GM04503 (cell line): ENCODE measurements at places on chromosomes 3 and 15.

GRCh38 chr3:193052354-193053045 lies 134.8 kb upstream of the MB21D2 start:
- DNase-seq, result no peak

- no peak for DNase-seq
Measured at GRCh38 chr3:53552730-53553129, 58.3 kb downstream of the CACNA1D start.

- no peak for DNase-seq
Measured at GRCh38 chr3:137039570-137039969, 81.8 kb downstream of the IL20RB start.

DNA sequence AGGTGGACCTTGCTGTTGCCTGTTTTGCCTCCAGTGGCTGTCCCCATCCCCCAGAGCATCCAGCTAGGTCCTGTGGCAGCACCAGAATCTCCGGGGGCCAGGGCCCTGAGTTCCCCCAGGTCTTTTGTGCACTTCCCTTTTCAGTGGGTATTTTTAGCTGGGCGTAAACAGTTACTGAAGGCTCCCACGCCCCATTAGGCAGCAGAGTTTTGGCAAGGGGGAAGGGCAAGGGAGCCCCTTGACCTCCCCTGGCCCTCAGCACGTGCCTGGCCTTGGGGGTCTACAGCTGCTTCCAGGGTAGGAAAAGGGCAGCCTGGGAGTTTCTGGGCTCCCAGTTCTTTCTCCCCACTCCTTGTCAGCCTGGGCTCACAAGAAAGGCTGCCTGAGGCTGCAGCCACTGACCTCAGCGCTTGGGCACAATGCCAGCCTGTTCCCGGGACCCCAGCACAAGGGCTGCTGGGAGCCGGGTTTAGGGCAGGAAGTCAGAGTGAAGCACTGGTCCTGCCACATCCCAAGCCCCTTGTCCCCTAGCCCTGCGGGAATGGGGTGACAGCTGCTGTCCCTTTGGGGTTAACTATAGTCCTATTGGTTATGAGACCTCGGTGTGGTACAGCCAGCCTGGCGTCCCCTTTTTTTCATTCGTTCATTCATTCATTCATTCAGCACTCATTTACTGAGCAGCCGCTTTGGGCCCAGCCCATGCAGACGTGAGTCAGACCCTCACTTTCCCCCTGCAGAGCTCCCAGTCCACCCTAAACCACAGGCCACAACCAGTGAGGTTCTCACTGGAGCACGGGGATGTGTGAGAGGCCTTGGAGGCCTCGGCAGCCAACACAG lies 8.4 kb downstream of the CSK start:
- DNase-seq, result no peak

GRCh38 chr15:41554915-41555314 lies 4.1 kb upstream of the TYRO3 start:
- DNase-seq, result no peak

DNA sequence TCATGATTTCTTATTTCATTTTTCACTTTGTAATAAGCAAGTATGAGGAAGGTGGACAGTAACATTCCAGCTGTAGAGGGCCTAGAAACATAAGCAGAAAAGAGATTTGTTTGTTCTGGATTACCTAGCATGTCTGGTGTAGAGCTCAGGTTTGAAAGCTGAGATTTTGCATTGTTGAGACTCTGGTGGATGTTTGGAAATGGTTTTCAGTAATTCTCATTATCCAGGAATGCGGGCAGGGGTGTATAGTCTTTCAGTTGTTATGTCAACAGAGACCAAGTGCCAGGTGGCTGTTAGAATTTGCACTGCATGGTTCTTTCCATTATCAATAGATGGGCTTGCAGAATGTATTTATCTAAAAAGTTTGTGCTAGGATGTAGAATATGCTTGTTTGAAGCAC lies 10.9 kb downstream of the GPD1L start:
- no peak for DNase-seq

GRCh38 chr3:154886437-154886836 lies 193.7 kb upstream of the MME start:
- peak; percentile 100 for DNase-seq

DNA sequence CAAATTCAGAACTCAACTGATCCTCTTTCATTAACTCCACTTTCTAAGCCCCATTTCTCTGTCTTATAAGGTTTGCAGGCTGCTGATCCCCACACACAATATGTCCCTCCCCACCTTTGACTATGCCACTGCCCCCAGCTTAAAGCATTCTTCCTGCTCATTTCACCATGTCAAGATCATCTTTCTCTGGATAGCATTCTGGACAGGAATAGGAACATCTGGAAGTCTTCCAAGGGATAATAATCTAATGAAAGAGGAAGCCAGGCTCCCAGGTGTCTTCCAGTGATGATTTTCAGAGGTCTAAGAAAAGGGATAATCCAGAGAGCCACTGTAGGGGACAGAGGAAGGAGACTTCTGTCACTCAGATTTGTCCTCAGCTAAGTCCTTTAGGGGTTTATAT lies 54.6 kb upstream of the GALNT15 start:
- no peak for DNase-seq

GRCh38 chr15:29435811-29436210 lies 166.2 kb upstream of the NSMCE3 start:
- DNase-seq, result no peak

GRCh38 chr3:45865563-45865962 lies 20.8 kb upstream of the CCR9 start:
- no peak for DNase-seq

- DNase-seq, result no peak
Measured at GRCh38 chr3:32778389-32778788, 39.4 kb upstream of the TRIM71 start.

- peak; percentile 30 for DNase-seq
Measured at GRCh38 chr3:152400887-152401286, 132.2 kb downstream of the MBNL1 start.

- no peak for DNase-seq
Measured at GRCh38 chr3:16084887-16085286, 89.6 kb upstream of the GALNT15 start.

DNA sequence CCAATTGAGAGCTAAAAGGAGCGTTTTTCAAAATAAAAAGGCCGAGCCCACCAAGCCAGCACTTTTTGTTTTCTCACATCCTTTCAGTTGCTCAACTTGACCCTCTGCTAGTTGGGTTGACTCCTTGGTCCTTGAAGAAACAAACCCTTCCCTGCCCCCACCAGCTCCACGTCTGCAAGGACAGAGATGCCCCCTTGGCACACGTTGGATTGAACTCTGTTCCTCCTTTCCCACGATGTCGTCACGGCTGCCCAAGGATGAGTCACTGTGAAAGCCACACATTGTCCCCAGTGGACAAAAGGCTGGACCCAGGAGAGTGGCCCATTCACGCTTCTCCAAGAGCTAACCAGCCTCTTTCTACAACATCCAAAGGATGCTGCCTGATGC lies 43.0 kb upstream of the SPATA12 start:
- no peak for DNase-seq

- peak; percentile 100 for DNase-seq
Measured at GRCh38 chr3:72155391-72156064, 370.6 kb upstream of the PROK2 start.

- DNase-seq, result no peak
Measured at GRCh38 chr3:161031134-161031533, 74.0 kb downstream of the B3GALNT1 start.

DNA sequence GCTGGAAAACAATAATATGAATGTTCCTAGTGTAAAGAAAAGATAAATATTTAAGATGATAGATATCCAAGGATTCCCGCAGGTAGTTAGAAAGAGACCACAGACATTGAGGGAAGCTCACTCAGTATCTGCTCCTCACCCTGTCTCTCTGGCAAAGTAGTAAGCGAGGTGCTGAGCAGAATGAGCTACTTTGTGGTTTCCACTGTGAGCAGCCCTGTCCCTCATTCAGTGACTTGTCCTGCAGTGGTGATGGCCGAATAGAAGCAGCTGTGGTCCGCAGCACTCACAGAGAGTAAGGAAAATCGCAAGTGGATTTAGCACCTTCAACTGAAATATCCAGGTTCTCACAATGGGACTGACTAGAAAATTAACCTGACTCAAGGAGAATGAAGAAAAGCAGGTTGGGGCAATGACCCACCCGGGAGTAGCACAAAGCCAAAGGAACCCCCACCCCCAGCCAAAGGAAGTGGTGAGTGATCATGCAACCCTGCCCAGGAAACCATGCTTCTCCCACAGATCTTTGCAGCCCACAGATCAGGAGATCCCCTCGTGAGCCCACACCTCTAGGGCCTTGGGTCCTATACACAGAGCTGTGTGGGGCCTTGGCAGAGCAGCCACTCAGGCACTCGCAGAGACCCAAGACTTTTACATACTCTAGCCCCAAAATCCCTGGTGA lies 21.8 kb upstream of the SLC25A38 start:
- no peak for DNase-seq

DNA sequence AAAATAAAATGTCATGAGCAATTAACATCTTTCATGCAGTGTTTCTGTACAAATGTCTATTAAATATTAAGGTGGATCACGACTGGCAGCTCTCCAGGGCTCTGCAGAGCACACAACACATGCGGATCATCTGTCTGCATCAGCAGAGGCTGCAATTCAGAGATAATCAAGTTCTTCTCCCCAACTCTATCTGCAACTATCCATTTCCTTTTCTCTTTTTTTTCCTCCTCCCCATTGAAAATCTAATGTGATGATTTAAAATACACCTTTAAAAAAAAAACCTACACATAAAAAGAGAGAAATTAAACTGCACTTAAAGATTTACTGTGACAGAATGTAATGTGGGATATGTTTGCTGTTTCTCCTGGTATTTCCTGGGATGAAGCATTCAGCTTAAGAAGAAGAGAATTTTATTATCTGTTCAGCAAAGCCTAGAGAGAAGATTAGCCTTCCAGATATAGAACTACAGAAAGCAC lies 352.6 kb upstream of the CCDC54 start:
- DNase-seq, result peak; percentile 21

- DNase-seq, result peak; percentile 53
Measured at GRCh38 chr3:8891774-8892173, 71.5 kb downstream of the RAD18 start.

GRCh38 chr3:37015642-37016041 lies 22.3 kb downstream of the MLH1 start:
- DNase-seq, result no peak

DNA sequence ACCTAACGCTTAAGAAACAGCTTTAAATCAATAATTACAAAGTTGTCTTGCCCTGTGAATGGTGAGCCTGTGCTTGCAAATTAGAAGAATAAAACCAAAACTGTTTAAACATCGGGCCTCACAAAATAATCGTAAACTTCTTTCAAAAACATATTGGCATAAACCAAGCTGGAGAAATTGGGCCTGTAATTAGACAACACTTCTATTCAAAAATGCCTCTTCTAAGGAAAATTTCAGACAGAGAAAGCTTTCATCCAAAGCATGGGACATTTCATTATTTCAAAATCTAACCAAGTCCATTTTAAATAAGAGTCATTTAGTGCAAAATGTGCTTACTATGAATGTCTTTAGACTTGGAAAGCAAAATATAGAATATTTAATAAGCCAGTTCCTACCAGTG lies 35.5 kb upstream of the GNB4 start:
- no peak for DNase-seq

DNA sequence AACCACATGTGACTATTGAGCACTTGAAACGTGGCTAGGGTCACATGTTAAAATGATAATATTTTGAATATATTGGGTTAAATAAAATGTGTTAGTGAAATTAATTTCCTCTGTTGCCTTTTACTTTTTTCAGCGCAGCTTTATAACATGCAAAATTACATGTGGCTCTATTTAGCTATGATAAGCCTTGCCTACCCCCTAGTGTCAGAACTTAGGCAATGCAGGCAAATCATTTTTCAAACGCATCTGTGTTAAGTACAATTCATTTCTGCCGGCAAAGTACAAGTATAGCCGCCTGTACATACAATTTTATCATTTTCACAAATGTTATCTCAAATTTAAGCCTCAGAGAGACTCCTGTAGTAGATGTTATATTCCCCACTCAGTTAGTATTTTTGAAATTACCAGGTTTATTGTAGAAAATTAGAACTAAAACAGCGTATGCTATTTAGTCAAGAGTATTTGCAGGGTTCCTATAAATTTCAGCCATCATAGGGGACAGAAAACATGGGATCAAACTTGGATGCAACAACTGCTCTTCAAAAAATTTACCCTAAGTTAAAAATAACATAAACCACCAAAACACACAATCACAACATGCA lies 56.1 kb downstream of the TAFA4 start:
- peak; percentile 10 for DNase-seq

GRCh38 chr3:194268654-194269512 lies 82.2 kb downstream of the CPN2 start:
- DNase-seq, result no peak

DNA sequence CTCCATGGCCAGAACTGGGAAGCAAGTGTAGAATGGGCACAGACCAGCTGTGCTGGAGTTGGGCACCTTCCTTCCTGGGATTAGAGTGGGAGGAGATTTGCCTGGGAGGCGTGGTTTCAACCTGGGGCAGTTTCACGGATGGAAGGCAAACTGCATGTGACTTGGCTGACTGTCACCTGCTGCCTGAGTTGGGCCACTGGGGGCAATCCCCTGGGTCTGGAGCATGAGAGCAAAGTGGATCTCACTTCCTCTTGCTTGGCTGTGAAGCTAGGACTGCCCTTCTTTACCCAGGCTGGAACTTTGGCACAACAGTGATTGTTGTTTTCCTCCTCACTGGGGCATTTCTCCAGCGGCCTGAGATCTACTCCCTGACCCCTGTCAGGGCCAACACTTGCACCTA lies 1247.0 kb upstream of the EPHA6 start:
- DNase-seq, result no peak

- DNase-seq, result no peak
Measured at GRCh38 chr3:17143893-17144664, 259.3 kb downstream of the PLCL2 start.

DNA sequence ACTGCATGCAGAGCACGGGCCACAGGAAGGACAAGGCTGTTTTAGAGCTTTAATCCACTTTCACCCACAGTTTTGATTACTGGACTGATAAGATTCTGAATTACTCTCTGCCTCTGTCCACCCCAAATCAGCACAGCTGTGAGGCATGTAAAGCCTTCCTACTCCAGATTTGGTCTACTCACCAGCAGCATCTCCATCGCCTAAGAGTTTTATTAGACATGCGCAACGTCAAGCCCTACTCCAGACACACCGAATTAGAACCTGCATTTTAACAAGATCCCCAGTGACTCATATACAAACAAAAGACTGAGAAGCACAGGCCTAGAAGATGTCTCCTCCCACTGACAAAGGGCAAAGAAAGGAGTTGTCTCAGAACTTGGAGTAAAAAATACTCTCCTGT lies 221.2 kb downstream of the TUSC7 start:
- DNase-seq, result no peak

GRCh38 chr3:169813278-169813677 lies 574 bp upstream of the LRRC34 start:
- no peak for DNase-seq
